ENCODE measurements at places on chromosomes 6 and 20. TPM values are rescaled to one million over a fixed set of nuclear protein-coding genes. Genes with fewer than 3 reads are reported as not detected.

DNA sequence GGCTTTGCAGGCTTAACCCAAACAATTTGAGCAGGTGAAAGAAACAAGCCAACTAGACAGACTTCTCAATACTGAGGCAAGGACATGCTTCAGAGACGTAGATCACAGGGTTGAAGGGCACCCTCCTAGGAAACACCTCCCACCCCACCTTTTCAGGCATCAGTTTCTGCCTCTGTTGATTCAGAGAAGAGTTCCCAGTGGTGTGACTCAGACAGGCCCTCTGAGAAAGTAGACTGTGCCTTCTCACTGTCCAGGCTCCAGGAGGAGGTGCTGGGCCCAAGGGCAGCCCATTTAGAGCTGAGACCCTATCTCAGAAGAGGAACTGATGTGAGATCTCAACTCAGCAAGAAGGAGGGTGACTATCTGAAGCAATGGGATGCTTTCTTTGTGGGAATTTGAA lies 108.1 kb downstream of the FAM50B start:
- no peak for DNase-seq

The CNKSR3 gene
- 6.3 TPM for total RNA-seq

- DNase-seq = no peak
Observed at GRCh38 chr20:47365023-47365764, 8.7 kb upstream of the ZMYND8 start.

GRCh38 chr20:7302250-7302649 lies 534.8 kb downstream of the BMP2 start:
- DNase-seq = no peak

The FAM217A gene
- total RNA-seq = not detected

The MLIP gene
- total RNA-seq = not detected

The GRM1 gene
- total RNA-seq = not detected

DNA sequence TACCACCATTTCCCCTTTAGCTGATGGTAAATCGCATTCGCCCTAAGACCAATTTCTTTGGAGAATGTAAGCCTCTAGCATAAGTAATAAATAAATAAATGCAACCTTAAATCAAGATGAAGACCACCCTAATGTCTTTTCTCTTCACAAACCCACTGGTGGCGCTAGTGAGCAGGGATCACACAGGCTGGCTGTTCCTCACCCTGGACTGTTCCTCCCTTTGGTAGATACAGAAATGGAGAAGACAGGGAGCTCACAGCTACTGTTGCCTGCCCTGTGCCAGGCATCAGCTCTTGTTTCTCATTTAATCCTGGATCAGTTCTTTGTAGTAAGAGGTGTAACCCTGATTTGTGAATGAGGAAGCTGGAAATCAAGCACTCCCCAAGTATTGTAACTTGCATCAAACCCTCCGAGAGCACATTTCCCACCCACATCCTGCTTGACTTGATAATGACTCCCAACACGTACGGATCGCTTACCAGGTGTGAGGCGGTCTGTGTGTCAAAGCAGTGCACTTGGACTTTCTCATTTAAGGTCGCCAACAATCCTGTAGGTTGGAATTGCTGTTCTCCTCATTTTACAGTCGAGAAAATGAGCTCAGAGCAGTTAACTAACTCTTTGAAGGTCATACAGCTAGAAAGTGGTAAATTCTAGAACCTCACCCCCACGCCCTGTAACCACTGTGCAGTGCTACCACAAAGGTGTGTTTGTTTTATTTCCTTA lies 236.1 kb downstream of the TSHZ2 start:
- DNase-seq = no peak

Measured in NCI-H460 (cell line).